Chondrocyte (in vitro differentiated cells): ENCODE measurements at places on chromosomes 11 and 22. TPM values are rescaled to one million over a fixed set of nuclear protein-coding genes. Genes with fewer than 3 reads are reported as not detected.
A peak's percentile ranks its signal among the peaks of the same experiment; 100 is the strongest.

GRCh38 chr11:78810559-78811009, 235.9 kb upstream of the NARS2 start:
- DNase-seq = no peak

GRCh38 chr22:33986954-33987353, 66.7 kb upstream of the LARGE1 start:
- DNase-seq = no peak

GRCh38 chr11:106854429-106854828, 163.8 kb downstream of the GUCY1A2 start:
- peak; percentile 59 for DNase-seq

TAF10 gene
- 80.9 to 124 TPM (median 82.8 TPM) in 3 replicates for total RNA-seq

GRCh38 chr22:17537155-17537554, 26.1 kb upstream of the SLC25A18 start:
- DNase-seq = no peak

- no peak for DNase-seq
These were observed 20.4 kb downstream of the ADAMTS8 start for GRCh38 chr11:130407978-130408377.

GRCh38 chr22:49862496-49862776, 8.8 kb downstream of the ZBED4 start:
- DNase-seq = no peak

DNA sequence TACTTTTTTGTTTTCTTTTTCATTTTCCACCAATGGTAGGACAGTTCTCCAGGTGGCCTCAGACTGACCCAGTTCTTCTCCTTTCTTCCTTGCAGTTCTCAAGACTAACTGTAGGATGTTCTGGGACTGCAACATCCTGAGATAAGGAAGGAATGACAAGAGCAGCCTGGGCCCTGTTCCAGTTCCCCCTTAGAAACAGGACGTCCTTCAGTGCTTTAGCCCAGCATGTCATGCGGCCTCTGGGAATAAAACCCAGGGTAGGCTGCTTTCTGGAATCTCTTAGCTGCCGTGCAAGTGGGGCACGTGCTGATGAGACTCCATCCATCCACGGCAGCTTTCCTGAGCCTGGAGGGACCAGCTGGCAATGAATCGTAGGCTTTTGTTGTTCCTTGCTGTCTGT, 24.0 kb upstream of the CADM1 start:
- no peak for DNase-seq

DNA sequence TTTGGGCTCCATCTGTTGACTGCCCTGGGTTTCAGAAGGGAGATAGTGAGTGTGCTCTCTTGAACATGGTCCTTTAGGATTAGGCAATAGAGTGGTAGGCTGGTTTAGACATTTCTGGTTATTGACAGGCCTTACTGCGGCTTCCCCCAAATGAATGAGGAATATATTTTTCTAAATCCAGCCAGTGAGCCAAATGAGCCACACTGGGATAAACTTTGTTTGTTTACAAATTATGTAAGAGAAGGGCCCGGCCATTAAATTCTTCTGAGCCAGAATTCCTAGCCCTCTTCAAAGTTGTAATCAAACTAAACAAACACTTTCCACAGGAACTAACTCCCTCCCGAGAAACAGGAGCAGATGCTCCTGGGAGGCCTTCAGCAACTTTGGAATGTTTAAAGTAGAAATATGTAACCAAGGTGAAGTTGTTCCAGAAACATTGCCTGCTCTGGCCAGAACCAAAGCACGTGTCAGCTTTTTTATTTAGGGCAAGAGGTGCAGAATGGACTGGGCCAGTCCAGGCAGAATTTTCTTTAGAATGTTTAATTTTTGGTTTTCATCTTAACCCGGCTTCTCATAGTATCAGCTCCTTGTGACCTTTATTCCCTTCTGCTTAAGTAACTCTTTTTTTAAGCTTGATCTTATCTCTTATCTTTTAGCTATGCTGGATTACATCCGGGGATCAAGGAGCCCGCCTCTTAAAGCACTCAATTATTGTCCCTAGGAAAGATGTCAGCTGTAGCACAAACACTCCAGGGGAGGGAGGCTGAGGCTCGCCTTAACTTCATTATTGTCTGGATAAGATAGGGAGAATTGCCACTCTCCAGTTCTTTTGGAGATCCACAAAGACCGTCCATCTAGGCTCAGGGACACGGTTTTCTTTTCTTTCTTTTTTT, 28.7 kb downstream of the ZNRF3 start:
- DNase-seq = no peak

GRCh38 chr11:77299528-77299993, 1.9 kb downstream of the GDPD4 start:
- no peak for DNase-seq

- DNase-seq = no peak
These were observed 5.7 kb downstream of the ZFTA start for GRCh38 chr11:63762654-63763495.
